Adrenal gland (tissue), 19 donors: ENCODE measurements at places on chromosomes 13 and 19. TPM values are rescaled to one million over a fixed set of nuclear protein-coding genes. Genes with fewer than 3 reads are reported as not detected.

Gene LIN37
- 11.3 TPM for polyA plus RNA-seq

Gene C1QTNF9
- 0.94 TPM for polyA plus RNA-seq

Gene ZNF497
- 0.20 TPM for polyA plus RNA-seq

Gene CTXN1
- not detected for polyA plus RNA-seq

Gene C1QTNF9B
- polyA plus RNA-seq: not detected

Gene ADM5
- 2.0 TPM for polyA plus RNA-seq

Gene KIR2DL3
- not detected for polyA plus RNA-seq

- no peak for DNase-seq
Measured at GRCh38 chr13:48233889-48234488, 983 bp downstream of the ITM2B start.

GRCh38 chr13:62595976-62596375, 1180.3 kb upstream of the PCDH20 start:
- DNase-seq: no peak

DNA sequence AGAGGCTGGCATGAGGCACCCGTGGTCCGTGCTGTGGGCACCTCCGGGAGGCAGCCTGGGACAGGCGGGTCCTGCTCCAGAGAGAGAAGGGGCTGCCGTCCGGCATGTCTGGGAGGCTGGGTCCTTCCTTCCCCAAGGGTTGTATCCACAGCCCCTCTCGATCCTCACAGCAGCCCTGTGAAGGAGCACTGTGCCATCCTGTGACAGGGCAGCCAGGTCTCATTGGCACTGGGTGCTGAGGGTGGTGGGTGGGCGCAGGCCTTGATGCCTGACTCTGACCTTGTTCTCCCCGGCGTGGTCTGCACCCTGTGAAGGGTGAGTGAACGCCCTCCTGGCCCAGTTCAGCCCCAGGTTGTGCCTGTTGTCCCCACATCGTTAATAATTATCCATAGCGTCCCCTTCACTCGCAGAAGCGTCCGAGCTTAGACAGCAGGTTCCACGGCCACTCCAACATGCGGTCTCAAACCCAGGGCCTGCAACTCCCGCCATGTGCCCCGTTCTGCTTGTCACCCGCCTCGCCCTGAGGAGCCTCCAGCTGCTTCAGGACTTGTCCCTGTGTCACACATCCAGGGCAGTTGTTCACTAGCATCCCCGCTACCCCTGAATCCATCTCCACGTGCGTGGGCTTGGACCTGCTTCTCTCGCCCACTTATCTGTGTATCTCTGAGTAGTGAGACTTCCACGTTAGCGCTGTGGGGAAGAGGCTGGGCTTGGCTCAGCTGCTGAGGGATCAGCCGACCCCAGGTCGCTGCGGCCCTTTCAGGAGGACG, 10.6 kb downstream of the ATP11A start:
- no peak for DNase-seq

GRCh38 chr13:19959141-19959830, 759 bp downstream of the ZMYM2 start:
- DNase-seq: peak; percentile 60

DNA sequence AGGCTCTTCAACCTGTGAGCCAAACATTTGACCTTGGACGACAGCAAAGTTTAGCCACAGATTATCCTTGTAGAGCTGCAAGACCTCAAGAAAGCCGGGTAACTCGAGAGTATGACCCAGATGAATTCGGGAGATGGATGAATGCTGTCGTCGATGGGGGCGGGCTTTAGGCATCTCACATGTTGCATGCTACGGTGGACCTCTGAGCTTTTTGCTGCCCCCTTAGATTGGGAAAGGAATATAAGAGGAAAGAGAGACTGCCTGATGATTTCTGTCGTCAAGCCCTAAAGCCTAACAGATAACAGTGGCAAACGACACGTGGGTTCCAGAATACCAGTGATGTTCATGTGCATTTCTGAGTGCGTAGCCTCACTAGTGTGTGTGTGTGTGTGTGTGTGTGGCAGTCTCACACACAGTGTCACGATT, 730 bp upstream of the ABCC4 start:
- DNase-seq: peak; percentile 26

DNA sequence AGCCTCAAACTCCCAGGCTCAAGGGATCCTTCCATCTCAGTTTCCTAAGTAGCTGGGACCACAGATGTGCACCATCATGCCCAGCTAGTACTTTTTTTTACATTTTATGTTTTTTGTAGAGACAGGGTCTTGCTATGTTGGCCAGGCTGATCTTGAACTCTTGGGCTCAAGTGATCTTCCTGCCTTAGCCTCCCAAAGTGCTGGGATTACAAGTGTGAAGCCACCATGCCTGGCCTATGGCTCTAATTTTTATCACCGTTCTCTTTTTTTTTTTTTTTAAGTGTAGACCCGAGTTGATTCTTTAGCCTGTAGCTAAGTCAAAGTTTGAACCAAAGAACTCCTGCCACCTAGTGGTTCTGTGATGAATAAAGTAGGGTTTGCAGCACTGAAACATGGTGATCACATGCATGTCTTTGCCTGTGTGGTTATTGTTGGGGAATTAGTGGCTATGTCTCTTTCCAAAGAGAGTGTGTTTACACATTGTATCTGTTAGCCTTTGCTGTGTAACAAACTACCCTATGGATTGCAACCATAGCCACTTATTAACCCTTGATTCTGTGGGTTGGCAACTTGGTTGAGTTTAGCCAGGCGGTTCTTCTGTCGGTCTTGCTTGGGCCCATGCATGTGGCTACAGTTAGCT, 11.6 kb downstream of the NFILZ start:
- DNase-seq: no peak

- DNase-seq: no peak
Measured at GRCh38 chr13:46679369-46680120, 117.4 kb downstream of the ESD start.

DNA sequence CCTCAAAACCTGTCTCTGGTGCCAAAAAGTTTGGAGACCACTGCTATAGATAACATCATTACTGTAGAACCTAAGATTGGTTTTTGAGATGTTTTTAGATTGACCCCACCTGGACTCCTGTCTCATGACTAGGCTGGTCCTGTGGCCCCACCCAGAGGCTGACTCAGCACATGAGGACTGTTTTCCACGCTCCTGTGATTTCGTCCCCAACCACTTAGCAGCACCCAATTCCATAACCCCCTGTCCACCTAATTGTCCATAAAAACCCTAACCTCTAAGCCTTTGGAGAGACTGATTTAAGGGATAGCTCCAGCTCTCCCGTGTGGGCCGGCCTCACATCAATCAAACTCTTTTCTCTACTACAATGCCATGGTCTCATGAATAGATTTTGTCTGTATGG, 25.6 kb upstream of the GAS6 start:
- no peak for DNase-seq

DNA sequence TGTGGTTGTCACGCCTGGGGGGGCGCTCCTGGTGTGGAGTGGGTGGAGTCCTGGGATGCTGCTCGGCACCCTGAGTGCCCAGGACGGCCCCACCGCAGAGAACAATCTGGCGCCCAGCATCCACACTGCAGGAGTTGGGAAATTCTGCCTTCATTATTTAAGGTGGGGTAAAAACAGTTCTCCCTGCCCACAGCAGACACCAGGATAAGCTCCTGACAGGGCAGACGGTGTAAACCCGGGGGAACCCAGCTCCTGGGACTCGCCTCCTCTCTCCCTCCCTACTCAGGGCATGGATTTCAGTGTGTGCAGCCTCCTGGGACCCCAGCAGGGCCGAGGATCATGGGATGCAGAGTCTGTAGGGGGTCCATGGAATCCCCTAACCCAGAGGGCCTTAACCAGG, 7.7 kb upstream of the WDR18 start:
- no peak for DNase-seq

- DNase-seq: no peak
Measured at GRCh38 chr19:53091413-53092254, 11.6 kb downstream of the ZNF160 start.

- DNase-seq: no peak
Measured at GRCh38 chr19:28482221-28482620, 730.7 kb downstream of the UQCRFS1 start.

DNA sequence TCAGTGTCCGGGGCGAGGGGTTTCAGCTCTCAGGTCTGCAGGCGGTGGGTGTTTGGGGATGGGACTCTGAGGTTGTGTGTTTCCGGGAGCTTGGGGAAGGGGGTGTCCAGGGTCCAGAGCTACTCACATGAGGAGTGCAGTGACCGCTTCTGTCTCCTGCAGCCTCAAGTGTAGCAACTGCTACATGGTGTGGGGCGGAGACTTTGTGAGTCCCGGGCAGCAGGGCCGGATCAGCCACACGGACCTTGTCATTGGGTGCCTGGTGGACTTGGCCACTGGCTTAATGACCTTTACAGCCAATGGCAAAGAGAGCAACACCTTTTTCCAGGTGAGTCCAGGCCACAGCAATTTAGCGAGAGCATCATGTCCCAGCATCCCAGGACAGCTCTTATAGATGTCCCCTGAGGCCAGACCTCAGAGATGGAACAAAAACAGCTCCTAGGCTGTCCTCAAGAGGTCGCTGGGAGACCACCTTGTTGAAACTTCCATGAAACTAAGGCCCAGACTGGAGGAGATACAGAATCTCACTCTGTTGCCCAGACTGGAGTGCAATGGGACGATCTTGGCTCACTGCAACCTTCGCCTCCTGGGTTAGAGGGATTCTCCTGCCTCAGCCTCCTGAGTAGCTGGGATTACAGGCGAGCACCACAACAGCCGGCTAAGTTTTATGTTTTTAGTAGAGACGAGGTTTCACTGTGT, 44.9 kb downstream of the RYR1 start:
- no peak for DNase-seq

DNA sequence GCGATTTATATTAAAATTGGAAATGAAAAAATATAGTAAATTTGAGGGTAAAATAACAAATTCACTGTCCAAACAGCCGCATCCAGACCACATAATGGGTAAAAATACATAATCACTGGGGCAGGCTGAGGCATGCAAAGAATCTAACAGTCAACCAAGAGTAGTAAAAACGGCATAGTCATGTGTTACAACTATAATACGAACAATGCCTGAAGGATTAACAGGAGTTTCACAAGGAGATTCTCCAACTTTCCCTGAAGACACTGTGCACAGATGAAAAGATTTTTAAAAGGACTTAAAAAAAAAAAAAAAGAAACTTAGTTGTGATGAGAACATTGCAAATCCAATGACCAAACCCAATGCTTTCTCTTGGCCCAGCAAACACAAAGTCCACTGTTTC, 20.4 kb upstream of the ATXN8OS start:
- DNase-seq: no peak

- no peak for DNase-seq
Measured at GRCh38 chr13:30766231-30766630, 30.9 kb downstream of the ALOX5AP start.

GRCh38 chr19:49971991-49972411, 11.0 kb upstream of the SIGLEC11 start:
- peak; percentile 67 for DNase-seq

- peak; percentile 45 for DNase-seq
Measured at GRCh38 chr19:38277969-38278680, 13.8 kb downstream of the SPINT2 start.

- no peak for DNase-seq
Measured at GRCh38 chr13:50941146-50941545, 31.6 kb downstream of the RNASEH2B start.

GRCh38 chr13:43268632-43269031, 245.2 kb downstream of the DNAJC15 start:
- no peak for DNase-seq

GRCh38 chr19:6312018-6312417, 21.4 kb downstream of the ACER1 start:
- no peak for DNase-seq

DNA sequence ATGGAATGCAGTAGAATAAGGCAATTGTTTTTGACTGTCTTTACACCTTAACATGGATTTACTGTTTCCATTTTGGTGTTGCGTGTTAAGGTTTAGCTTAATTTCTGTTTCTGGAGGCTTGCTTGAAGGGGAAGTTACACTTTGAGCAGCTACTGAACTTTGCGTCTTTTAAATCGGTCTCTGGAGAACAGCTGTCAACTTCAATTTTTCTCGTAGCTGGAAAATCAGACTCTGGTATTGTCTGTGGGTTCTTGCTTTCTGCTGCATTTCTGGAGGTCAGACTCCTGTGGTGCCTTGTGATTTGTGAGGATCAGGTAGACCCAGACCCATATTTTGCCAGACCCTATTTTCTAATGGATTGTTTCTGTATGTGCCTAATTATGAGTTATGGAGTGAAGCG, 146.7 kb downstream of the ATP8A2 start:
- no peak for DNase-seq
